ENCODE measurements at places on chromosomes 7 and 10.

DNA sequence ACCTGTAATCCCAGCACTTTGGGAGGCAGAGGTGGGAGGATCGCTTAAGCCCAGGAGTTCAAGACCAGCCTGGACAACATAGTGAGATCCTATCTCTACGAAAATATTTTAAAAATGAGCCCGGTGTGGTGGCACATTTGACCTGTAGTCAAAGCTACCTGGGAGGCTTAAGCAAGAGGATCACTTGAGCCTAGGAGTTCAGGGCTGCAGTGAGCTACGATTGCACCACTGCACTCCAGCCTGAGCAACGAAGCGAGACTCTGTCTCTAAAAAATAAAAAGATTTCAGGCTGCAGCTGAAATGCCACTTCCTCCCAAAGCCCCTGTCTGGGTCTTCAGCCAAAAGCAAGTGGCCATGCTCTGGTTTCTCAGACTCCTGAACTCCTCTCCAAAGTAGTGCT lies 38.7 kb upstream of the CARD11 start:
- H3K4me1 ChIP-seq, result no peaks in the 10 kb centered on the region
- no peak for DNase-seq
- no peak overlapping the region for H3K27ac ChIP-seq
- H3K4me3 ChIP-seq, result no peak overlapping the region

DNA sequence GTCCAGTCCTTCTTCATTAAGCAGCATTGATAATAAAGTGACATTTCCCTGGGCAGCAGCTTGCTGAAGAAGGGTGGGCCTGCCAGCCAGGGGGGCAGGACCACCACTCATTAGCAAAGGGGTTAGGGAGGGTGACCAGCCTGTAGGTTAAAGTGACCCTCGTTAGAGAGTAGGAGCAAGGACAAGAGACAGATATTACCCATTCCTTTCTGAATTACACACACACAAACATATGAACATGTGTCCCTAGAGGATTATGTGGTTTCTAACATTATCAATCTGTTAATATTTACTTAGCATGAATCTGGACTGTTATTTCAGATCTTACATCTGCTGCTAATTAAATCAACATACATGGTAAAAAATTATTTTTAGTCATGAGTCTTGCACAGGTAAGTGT lies 88.9 kb downstream of the CTTNBP2 start:
- no peak for DNase-seq
- H3K27me3 ChIP-seq, result no peaks in the 10 kb centered on the region
- H3K27ac ChIP-seq, result no peak overlapping the region
- H3K4me1 ChIP-seq, result no peaks in the 10 kb centered on the region

GRCh38 chr10:88316292-88316861 lies 266.7 kb downstream of the RNLS start:
- H3K4me1 ChIP-seq, result no peaks in the 10 kb centered on the region
- no peak overlapping the region for H3K4me3 ChIP-seq
- no peaks in the 10 kb centered on the region for H3K27me3 ChIP-seq

DNA sequence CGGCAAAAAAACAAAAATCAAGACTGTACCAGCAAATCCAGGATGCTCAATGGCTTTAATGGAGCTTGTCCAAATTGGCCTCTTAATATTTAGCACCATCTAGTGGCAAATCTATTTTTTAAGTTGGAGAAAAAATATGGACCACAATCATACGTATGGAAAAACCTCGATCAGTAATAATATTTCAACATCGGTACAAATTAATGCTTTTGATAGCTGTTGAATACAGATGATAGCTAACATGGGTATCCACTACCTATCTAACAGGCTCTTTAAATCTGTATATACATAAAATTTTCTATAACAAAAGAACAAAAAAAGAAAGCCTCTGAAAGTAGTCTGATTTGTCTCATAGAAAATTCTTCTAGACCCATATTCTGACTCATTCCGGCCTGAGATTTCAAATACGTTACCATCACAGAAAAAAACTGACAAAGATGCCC lies 29.2 kb downstream of the COA1 start:
- H3K27me3 ChIP-seq, result no peaks in the 10 kb centered on the region
- DNase-seq, result peak; percentile 31
- peaks cover 6% of the 10 kb centered on the region for H3K4me1 ChIP-seq
- H3K36me3 ChIP-seq, result no peaks in the 10 kb centered on the region
- no peak overlapping the region for H3K27ac ChIP-seq

GRCh38 chr7:112293416-112293815 lies 86.9 kb downstream of the ZNF277 start:
- H3K27me3 ChIP-seq, result no peaks in the 10 kb centered on the region
- H3K4me3 ChIP-seq, result no peak overlapping the region
- no peaks in the 10 kb centered on the region for H3K4me1 ChIP-seq
- no peak for DNase-seq
- no peaks in the 10 kb centered on the region for H3K36me3 ChIP-seq
- H3K27ac ChIP-seq, result no peak overlapping the region

- H3K27me3 ChIP-seq, result no peaks in the 10 kb centered on the region
- peak overlapping the region; percentile 59 for H3K27ac ChIP-seq
- H3K4me3 ChIP-seq, result peak overlapping the region; percentile 74
- DNase-seq, result no peak
- no peaks in the 10 kb centered on the region for H3K36me3 ChIP-seq
These were observed 775 bp downstream of the STARD3NL start for GRCh38 chr7:38178695-38179344.

DNA sequence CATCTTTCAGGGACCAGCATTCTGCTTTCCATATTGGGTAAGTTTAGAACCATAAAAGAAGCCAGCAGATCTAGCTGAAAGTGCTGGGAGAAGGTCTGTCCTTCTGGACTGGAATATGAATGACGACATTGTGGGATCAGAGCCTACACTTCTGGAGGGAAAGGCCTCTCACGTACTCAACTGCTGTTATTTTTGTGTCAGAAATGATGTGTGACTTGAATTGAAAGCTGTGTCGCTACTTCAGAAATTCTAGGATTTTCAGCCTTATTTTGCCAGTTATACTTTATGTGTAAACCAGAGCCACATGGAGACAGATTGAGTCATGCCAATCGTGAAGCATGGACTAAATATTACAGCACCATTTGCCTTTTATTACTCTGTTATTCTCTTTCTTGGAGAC lies 231.0 kb downstream of the KIAA1217 start:
- H3K27ac ChIP-seq, result no peak overlapping the region
- peaks cover 4% of the 10 kb centered on the region for H3K27me3 ChIP-seq
- no peak overlapping the region for H3K4me3 ChIP-seq
- H3K36me3 ChIP-seq, result no peaks in the 10 kb centered on the region
- no peak for DNase-seq

- H3K27me3 ChIP-seq, result no peaks in the 10 kb centered on the region
- H3K27ac ChIP-seq, result no peak overlapping the region
- no peak for DNase-seq
- no peak overlapping the region for H3K4me3 ChIP-seq
These were observed 28.7 kb downstream of the ICA1 start for GRCh38 chr7:8232999-8233847.

GRCh38 chr10:22611425-22612115 lies 102.8 kb downstream of the PIP4K2A start:
- no peak for DNase-seq
- H3K4me1 ChIP-seq, result peaks cover 18% of the 10 kb centered on the region
- H3K27me3 ChIP-seq, result no peaks in the 10 kb centered on the region
- no peak overlapping the region for H3K4me3 ChIP-seq
- no peak overlapping the region for H3K27ac ChIP-seq

DNA sequence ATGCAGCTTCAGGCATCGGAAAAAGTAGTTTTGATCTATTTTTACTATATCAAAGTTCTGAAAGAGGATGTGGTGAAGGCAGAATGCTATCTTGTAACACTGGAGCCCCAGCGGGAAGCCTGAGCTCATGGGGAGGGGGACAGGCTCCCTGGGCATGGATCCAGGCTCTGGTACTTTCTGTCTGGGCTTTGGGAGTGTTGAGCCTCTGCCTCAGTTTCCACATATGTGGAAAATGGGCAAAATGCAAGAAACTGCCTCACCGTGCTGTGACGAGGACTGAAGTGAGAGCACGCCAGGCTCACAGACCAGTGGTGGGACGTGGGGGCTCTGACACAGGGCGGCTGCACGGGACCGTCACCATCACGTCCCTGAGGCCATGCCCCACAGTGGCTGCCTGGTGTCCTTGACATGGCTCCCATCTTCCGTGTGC lies 182.9 kb upstream of the SHH start:
- no peak for DNase-seq
- no peaks in the 10 kb centered on the region for H3K36me3 ChIP-seq
- no peak overlapping the region for H3K4me3 ChIP-seq

GRCh38 chr7:143295870-143296269 lies 7.7 kb downstream of the CASP2 start:
- H3K27me3 ChIP-seq, result no peaks in the 10 kb centered on the region
- H3K4me3 ChIP-seq, result no peak overlapping the region
- H3K27ac ChIP-seq, result no peak overlapping the region
- no peaks in the 10 kb centered on the region for H3K4me1 ChIP-seq

DNA sequence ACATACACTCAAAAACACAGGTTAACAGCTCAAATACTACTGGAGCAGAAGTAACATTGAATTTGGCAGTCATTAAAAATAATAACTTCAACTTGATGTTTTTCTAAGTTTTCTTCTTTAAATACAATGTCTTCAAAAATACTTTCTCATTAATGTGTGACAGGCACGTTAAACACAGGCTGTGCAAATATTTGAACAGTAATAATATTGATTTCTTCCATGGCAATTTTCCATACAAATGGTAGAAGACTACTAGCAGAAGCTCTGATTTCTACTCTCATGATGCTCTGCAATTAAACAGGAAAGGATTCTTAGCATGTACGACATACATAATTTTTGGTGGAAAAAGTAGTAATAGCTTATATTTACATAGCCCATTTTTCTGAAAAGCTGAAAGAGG lies 47.4 kb downstream of the NRP1 start:
- H3K27ac ChIP-seq, result no peak overlapping the region
- H3K4me3 ChIP-seq, result no peak overlapping the region
- H3K27me3 ChIP-seq, result no peaks in the 10 kb centered on the region
- H3K4me1 ChIP-seq, result peaks cover 19% of the 10 kb centered on the region

- H3K27me3 ChIP-seq, result peaks cover 25% of the 10 kb centered on the region
- H3K4me1 ChIP-seq, result no peaks in the 10 kb centered on the region
- H3K4me3 ChIP-seq, result no peak overlapping the region
- no peaks in the 10 kb centered on the region for H3K36me3 ChIP-seq
- H3K27ac ChIP-seq, result no peak overlapping the region
These were observed 17.1 kb downstream of the IKZF1 start for GRCh38 chr7:50321487-50322067.

GRCh38 chr7:929311-929711 lies 25.2 kb downstream of the ADAP1 start:
- no peaks in the 10 kb centered on the region for H3K36me3 ChIP-seq
- no peak overlapping the region for H3K4me3 ChIP-seq
- H3K27me3 ChIP-seq, result no peaks in the 10 kb centered on the region
- H3K4me1 ChIP-seq, result peaks cover 13% of the 10 kb centered on the region

GRCh38 chr7:94228678-94229077 lies 166.0 kb upstream of the COL1A2 start:
- H3K27me3 ChIP-seq, result no peaks in the 10 kb centered on the region
- DNase-seq, result no peak
- H3K4me3 ChIP-seq, result no peak overlapping the region
- H3K4me1 ChIP-seq, result no peaks in the 10 kb centered on the region

- no peak overlapping the region for H3K27ac ChIP-seq
- no peaks in the 10 kb centered on the region for H3K36me3 ChIP-seq
- no peak overlapping the region for H3K4me3 ChIP-seq
- H3K4me1 ChIP-seq, result no peaks in the 10 kb centered on the region
- H3K27me3 ChIP-seq, result no peaks in the 10 kb centered on the region
These were observed 272.1 kb upstream of the SORCS1 start for GRCh38 chr10:107436568-107436967.

DNA sequence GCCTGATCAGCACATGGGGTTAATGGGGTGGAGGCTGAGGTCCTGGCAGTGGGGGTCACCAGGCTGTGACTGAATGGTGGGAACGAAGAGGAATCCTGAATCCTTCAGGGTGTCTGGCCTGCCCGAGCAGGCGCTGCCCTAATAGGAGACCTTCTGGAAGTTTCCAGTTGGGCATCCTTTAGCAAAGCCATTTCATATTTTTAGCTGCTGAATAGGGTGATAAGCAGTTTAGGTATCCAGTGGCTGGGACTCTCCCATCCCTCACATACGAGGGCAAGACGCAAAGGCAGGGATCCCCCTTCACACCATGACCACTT lies 159.3 kb downstream of the SH3PXD2A start:
- peaks cover 38% of the 10 kb centered on the region for H3K4me1 ChIP-seq
- H3K27ac ChIP-seq, result peak overlapping the region; percentile 30
- H3K36me3 ChIP-seq, result no peaks in the 10 kb centered on the region
- DNase-seq, result no peak

DNA sequence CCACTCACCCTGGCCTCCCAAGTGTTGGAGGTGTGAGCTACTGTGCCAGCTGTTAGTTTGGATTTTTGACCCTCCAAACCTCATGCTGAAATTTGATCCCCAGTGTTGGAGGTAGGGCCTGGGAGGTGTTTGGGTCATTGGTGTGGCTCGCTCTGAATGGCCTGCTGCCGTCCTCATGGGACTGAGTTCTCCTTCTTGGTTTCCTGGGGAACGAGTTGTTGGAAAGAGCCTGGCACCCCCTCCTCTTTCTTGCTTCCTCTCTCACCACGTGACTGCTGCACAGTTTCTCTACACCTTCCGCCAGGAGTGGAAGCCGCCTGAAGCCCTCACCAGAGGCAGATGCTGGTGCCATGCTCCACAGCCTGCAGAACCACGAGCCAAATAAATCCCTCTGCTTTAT lies 253.5 kb downstream of the PHTF2 start:
- no peak overlapping the region for H3K4me3 ChIP-seq
- DNase-seq, result no peak
- 0 out of 2 replicates have a peak, but pooled peaks cover 9% of the 10 kb centered on the region for H3K27me3 ChIP-seq

DNA sequence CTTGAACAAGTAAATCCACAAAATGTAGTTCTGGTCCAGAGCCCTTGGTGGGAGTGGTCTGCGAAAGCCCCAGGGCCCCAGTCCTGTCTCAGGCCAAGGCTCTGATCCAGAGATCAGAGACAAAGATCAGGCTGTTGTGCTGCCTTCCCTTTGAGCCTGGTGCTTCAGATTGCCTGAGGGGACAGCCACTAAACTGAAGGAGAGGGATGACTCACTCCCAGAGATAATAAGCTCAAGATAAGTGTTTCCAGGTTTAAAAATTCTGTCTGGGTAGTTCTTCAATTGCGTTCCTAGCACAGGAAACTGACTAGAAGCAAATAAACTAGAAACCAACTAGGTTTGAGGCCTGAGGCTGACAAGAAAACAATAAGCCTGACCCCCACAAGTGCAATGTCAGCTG lies 190.2 kb downstream of the RAMP3 start:
- H3K36me3 ChIP-seq, result no peaks in the 10 kb centered on the region
- H3K4me1 ChIP-seq, result no peaks in the 10 kb centered on the region
- H3K4me3 ChIP-seq, result no peak overlapping the region
- no peak overlapping the region for H3K27ac ChIP-seq
- no peak for DNase-seq
- peaks cover 41% of the 10 kb centered on the region for H3K27me3 ChIP-seq

- DNase-seq, result no peak
- no peak overlapping the region for H3K27ac ChIP-seq
- H3K4me1 ChIP-seq, result no peaks in the 10 kb centered on the region
- no peaks in the 10 kb centered on the region for H3K27me3 ChIP-seq
- no peaks in the 10 kb centered on the region for H3K36me3 ChIP-seq
- no peak overlapping the region for H3K4me3 ChIP-seq
These were observed 589.9 kb downstream of the GRM8 start for GRCh38 chr7:126662856-126663255.

- no peaks in the 10 kb centered on the region for H3K36me3 ChIP-seq
- no peak overlapping the region for H3K4me3 ChIP-seq
- no peak for DNase-seq
- H3K27ac ChIP-seq, result no peak overlapping the region
- no peaks in the 10 kb centered on the region for H3K4me1 ChIP-seq
These were observed 62.2 kb downstream of the CNOT4 start for GRCh38 chr7:135447748-135448147.
